HepG2 (cell line): ENCODE measurements at places on chromosomes 5 and 9. TPM values are rescaled to one million over a fixed set of nuclear protein-coding genes. Genes with fewer than 3 reads are reported as not detected.

Gene TLX3
- total RNA-seq = not detected in 2 replicates

Gene ERCC8
- 35.2 and 60.1 TPM in 2 replicates for total RNA-seq

Gene FAM120A
- total RNA-seq = 41.3 and 41.8 TPM in 2 replicates

Gene UBE2QL1
- total RNA-seq = not detected in 2 replicates

Gene SEC24A
- 30.5 and 56.6 TPM in 2 replicates for total RNA-seq

Gene GCNT1
- 0.18 and 0.55 TPM in 2 replicates for total RNA-seq

Gene APBA1
- 0.15 TPM in 1 of 2 replicates, not detected in the other for total RNA-seq

Gene AGPAT2
- total RNA-seq = 2.5 and 3.9 TPM in 2 replicates

Gene PTGR1
- total RNA-seq = 15.8 and 22.5 TPM in 2 replicates

Gene C9orf153
- total RNA-seq = 0.44 TPM in 1 of 2 replicates, not detected in the other

Gene C5orf58
- not detected in 2 replicates for total RNA-seq

Gene PCDHGA3
- not detected in 2 replicates for total RNA-seq

Gene AK3
- 109 and 153 TPM in 2 replicates for total RNA-seq

Gene ADCY2
- not detected in 2 replicates for total RNA-seq

Gene DBH
- total RNA-seq = not detected in 2 replicates

Gene ZNF354C
- 0.02 and 0.03 TPM in 2 replicates for total RNA-seq

Gene CARD9
- total RNA-seq = 3.6 and 7.4 TPM in 2 replicates

Gene RNF183
- 0.13 TPM in 1 of 2 replicates, not detected in the other for total RNA-seq

Gene PCDHGB3
- total RNA-seq = 0.13 and 0.40 TPM in 2 replicates

Gene TMEM215
- total RNA-seq = not detected in 2 replicates

Gene PCDHA12
- total RNA-seq = not detected in 2 replicates

Gene FGF10
- total RNA-seq = not detected in 2 replicates

Gene FCN2
- total RNA-seq = not detected in 2 replicates

Gene PIP5KL1
- total RNA-seq = 0.20 TPM in 1 of 2 replicates, not detected in the other

Gene CBY3
- not detected in 2 replicates for total RNA-seq

Gene HTR1A
- total RNA-seq = not detected in 2 replicates

Gene CD14
- 0.70 and 1.7 TPM in 2 replicates for total RNA-seq
